Stimulated activated CD8-positive, alpha-beta memory T cell treated with anti-CD3 and anti-CD28 coated beads, Interleukin-2, amount 100 ng/mL, for 48 hours (primary cell): ENCODE measurements at places on chromosomes 7 and 10.

- no peak for DNase-seq
Observed at GRCh38 chr7:19113855-19114550, 3.4 kb downstream of the TWIST1 start.

DNA sequence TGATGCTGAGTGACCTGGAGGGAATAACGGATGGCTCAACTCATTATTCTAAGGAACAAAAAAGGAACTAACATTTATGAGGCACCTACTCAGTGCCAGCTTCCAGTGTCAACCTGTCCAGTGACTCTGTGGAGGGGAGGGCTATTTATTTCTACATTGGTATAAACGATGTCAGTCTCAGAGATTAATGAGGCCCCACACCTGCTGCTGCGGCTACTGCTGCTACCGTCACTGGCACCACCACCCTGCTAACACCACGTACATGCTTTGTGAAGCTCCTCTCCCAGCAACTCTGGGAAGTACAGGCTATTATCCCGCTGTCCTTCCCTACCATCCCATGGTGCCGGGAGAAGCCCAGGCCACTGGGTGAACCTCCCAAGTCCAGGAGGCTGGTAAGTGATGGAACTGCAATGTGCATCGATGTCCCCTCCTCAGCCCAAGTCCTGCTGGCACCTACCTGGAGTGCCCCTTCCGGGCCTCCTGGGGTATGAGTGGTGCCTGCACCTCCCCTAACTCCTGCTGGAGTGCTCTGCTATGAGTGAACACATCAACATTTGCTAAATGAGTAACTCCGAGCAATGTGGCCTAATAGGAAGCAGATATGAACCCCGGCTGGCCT is 101.5 kb downstream of the ARHGAP22 start:
- DNase-seq: no peak

DNA sequence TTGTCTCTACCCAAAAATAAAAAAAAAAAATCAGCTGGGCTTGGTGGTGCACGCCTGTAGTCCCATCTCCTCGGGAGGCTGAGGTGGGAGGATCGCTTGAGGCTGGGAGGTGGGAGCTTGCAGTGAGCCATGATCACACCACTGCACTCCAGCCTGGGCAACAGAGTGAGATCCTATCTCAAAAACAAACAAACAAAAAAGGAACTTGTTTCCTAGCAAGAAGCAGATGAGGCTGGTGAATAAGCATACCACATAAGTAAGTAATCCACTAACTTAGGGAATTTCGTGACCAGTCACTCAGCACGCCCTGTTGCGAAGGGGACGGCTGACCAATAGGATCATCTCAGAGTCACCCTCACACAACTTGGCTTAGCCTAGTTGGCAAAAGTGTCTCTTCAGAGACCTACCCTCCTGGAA is 64.6 kb downstream of the CUX1 start:
- DNase-seq: no peak

DNA sequence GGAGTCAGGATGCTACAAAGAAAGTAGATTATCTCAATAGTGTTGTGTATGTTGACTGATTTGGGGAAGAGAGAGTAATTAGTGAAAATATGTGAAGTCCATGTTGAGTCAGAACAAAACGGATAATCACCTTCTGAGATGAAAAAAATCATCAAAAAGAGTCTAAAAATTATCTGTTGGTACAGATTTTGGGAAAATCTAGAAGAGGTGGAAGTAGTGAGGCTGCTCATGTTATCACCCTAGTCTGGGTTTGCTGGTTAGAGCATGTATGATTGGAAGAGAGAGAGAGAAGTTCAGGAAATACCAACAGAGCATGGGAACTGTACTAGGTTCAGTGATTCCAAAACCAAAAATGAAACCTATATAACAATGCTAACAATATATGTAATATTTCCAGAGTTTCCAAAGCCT is 12.3 kb downstream of the RPA3 start:
- no peak for DNase-seq

- DNase-seq: no peak
Observed at GRCh38 chr7:12873571-12873970, 186.1 kb downstream of the ARL4A start.

DNA sequence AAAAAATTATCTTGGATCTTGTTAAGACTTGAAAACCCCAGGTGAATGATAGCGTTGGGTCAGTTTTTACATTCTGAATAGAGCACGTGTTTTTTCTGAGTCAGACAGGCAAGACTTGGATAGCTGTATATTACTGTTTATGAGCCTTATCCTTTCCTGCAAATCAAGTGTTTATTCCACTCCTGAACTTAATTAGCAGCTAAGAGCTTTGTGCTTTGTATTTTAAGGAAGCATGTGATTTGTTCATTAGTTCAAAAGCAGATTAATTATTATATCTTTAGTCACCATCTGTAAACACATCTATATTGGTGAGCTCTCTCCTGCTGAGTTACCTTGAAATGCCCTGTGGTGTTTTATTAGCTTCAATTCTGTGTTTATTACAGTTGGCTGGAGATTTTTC is 98.6 kb upstream of the PRPS1L1 start:
- no peak for DNase-seq

- DNase-seq: no peak
Observed at GRCh38 chr7:3019801-3020200, 23.9 kb downstream of the CARD11 start.

GRCh38 chr7:30934225-30934624 is 22.6 kb downstream of the AQP1 start:
- no peak for DNase-seq
